ENCODE measurements at places on chromosomes 3 and 15. TPM values are rescaled to one million over a fixed set of nuclear protein-coding genes. Genes with fewer than 3 reads are reported as not detected.
A peak's percentile ranks its signal among the peaks of the same experiment; 100 is the strongest.

- DNase-seq = peak; percentile 54
Measured at GRCh38 chr3:123817413-123817812, 66.7 kb downstream of the MYLK start.

Gene SLC2A2
- 0.07 TPM for total RNA-seq

- DNase-seq = no peak
Measured at GRCh38 chr15:71628988-71629770, 181.2 kb upstream of the NR2E3 start.

- DNase-seq = peak; percentile 97
Measured at GRCh38 chr3:45551214-45552010, 43.1 kb upstream of the LIMD1 start.

DNA sequence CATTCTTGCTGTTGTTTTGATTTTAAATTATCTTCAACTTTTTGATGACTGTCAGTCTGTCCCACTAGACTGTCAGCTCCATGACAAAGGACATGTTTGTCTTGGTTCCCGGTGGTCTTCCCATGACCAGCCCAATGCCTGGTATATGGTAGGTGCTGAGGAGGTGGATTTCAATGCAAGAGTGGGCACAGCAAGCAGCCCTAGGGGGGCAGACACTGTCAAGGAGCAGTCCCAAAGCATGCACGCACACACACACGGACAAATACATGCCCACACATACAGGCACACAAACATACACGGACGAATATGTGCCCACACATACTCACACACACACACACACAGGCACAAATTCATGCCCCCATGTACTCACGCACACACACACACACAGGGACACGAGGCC, 12.0 kb downstream of the KLF15 start:
- no peak for DNase-seq

- DNase-seq = no peak
Measured at GRCh38 chr15:67035886-67036285, 29.5 kb upstream of the SMAD3 start.
